ENCODE measurements at places on chromosomes 3 and 15.

DNA sequence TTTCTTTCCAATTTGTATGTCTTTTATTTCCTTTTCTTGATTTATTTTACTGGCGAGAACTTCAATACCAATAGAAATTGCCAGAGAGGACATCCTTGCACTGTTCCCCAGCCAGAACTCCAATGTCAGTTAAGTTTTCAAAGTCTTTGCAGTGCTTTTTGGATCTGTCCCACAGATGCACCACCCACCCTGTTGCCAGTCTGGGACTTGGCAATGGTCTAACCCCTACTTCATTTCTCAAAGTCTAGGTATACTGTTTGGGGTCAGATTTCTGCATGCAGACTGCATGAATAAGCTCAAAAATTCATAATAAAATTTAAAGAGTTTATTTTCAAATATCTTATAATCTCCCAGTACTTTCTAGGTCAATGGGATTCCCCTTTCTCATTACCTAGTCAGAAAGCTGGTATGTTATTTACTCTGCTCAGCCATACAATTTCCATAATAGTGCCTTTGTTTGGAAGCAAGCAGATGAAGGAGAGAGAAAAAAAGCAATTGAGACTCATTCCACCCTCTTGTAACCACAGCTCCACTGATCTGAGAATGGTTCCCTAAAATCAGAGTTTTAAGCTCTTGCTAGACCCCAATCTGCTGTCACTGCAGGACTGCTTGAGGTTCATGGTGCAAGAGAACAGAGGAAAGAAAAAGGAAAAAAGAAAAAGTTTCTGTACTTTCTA is 125.9 kb upstream of the PLXND1 start:
- no peak for DNase-seq

DNA sequence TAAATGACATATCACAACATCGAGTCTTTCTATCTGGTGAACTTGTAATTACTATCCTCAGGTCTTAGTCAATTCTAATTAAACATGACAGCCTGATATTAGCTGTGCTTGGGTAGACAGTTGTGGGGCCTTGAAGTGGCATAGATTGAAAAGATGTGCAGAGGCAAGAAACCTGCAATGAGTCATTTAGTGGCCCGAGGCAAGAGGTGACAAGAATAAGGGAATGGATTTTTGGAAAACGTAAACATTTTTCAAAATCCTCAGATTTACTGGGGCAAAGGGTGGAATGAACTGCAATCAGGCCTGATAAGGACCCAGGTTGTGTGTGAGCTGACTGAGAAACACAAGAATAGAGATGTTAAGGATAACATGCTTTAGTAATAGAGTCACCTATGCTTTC is 29.5 kb upstream of the ULK4 start:
- no peak for DNase-seq

- DNase-seq, result no peak
Observed at GRCh38 chr3:87766721-87767120, 292.1 kb downstream of the CGGBP1 start.

DNA sequence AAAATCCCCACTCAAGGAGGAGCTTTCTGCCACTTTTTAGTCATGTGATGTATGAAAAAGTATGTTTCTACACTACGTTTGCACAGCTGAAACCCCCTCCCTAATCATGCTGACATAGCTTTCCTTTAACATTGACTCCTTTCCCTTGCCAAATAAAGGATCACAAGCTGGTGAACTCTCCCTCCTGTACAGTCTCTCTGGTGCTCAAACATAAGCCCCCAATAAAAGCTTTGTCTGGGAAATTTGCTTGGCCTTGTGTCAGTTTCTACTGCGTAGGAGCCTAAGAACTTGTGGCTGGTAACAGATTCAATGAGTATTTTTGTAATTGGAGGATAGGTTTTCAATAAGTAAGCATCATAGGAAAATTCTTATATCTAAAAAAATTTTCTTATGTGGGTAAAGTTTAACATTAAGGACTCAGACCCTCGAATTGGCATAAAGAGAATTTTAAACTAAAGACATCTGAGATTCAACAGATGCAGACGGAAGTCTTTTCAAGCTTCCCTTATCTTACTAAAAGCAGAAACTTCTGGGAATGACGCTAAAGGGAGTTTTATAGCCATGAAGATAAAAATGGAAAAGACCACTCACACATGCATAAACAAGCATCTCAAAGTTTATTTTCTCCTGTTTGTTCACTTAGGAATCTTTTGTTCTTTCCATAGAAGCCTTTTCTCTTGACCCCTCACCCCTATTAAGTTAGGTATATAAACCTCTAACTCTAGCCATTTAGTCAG is 44.1 kb upstream of the P2RY1 start:
- DNase-seq, result no peak

- DNase-seq, result no peak
Observed at GRCh38 chr3:165389064-165389463, 192.9 kb upstream of the SLITRK3 start.

DNA sequence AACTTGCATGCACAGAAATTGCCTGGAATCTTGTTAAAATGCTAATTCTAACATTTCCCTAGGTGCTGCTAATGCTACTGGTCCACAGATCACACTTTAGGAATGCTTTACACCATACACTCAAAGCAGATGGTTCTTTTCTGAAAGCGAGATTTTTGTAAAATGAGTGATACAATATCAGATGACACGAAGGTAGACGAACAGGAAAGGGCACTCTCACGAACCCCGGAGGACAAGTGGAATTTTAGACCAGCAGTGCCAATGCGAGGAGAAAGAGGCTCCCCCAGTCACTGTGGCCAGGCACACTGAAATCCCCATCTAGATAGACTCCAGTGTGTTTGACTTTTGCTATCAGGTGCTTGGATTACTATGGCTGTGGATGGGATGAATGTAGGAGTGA is 21.0 kb downstream of the FAIM start:
- DNase-seq, result no peak
